Pulmonary artery endothelial cell (primary cell): ENCODE measurements at places on chromosomes 6 and 20.

- no peak for DNase-seq
Measured at GRCh38 chr20:889932-890463, 26.1 kb downstream of the ANGPT4 start.

DNA sequence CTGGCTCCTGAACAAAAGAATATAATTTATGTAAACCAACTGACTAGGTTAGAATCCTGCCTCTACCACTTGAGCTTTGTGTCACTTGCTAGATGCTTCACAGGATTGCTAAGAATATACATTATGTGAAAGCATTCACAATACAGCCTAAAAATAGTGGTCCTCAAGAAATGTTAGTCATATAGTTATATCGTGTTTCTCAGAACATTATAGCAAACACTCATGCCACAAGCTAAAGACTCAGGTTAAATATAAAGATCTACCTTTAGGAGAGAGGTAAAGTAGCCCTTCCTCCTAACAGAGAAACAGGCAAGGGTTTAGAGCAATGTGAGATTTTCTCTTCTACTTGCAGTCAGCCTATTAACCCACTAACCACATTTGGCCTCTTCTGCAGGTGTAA, 17.8 kb upstream of the ALDH8A1 start:
- DNase-seq: no peak

- DNase-seq: no peak
Measured at GRCh38 chr6:12032783-12033573, 20.9 kb downstream of the HIVEP1 start.

- DNase-seq: no peak
Measured at GRCh38 chr6:139640448-139640847, 266.0 kb upstream of the CITED2 start.

DNA sequence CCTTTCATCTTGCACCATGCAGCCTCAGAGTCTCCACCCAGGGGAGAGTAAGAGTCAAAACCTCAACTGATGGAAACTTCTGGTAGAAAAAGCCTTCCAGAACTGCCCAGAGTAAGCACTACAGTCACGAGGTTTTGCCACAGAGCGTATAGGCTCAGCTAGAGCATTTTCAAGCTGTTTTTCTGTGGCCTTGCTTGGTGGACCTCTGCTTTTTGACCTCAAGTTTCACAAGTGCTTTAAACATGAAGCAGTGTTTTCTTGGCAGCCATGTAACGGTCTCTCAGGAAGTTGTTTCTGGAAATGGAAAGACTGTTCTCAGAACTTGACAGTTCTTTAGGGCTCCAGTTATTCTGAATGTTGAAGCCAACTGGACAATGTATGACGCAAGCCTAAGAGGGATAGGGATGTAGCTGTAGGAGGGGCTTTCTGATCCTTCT, 146.5 kb downstream of the ZDHHC14 start:
- DNase-seq: peak; percentile 39

DNA sequence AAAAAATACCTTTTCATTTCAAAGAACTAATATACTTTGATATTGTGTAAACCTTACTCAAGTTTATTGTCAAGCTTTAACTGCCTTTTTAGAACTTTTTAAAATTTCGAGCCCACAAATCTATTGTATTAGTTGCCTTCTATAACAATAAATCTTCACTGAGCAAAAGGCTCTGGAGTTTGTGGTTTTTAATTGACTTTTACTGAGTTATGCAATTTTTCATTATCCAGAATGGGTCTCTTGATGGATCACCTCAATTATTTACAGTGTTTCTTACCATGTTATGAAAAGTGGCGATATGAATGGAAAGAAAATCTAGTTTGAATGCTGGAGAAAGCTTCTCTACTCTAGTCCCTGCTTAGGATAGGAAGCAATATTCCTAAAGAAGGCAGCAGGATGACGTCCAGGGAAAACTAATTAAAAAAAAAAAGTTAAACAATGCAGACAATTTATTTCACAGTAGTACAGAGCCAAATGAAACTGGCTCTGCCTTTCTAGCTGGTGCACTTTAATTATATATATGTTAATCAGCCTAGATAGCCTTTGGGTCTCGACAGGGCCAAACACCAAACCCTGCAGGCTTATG, 5.0 kb downstream of the ID4 start:
- no peak for DNase-seq

GRCh38 chr20:1892119-1892385, 3.2 kb upstream of the SIRPA start:
- DNase-seq: no peak

GRCh38 chr6:2488578-2488977, 243.2 kb upstream of the GMDS start:
- no peak for DNase-seq

GRCh38 chr6:119671105-119671504, 321.5 kb upstream of the MAN1A1 start:
- no peak for DNase-seq

GRCh38 chr20:15627501-15627903, 945.7 kb downstream of the KIF16B start:
- DNase-seq: no peak

GRCh38 chr20:44026647-44027342, 112.1 kb downstream of the TOX2 start:
- DNase-seq: no peak

GRCh38 chr20:25047766-25048165, 10.2 kb downstream of the ACSS1 start:
- no peak for DNase-seq

DNA sequence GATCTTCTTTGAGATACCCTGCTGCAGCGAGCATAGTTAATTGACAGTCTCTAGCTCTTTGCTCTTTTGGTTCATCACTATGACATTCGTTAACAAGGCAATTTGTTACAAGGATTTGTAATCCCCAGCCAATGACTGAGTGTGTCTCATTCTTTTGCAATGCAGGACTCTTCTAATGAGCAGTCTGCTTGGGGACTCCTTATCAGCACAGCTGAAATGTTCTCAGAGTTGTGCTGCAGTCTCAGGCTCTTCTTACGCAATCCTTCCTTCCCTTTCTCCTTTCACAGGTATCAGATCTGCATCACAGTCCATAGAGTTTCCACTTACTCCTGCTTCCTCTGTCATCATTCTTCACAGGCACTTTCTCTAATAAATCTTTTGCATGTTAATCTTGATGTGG, 161.2 kb upstream of the OGFRL1 start:
- DNase-seq: no peak

DNA sequence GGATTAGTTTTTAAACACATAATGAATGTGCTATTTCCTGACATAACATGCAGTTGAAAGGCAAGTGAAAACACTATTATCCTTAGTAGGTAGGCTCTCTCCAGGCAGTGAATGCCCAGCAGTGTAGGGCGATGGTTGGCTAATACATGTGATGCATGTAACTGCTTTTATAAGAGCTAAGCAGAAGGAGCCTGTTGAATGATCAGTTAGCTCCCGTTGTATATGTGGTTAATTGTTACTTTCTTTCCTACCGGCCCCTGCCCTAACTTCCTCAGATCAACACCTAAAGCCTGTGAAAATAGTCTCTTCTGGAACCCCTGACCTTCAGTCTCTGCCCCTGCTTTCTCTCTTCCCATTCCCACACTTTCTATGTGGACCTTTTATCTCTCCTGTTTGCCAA, 10.5 kb downstream of the SOX4 start:
- no peak for DNase-seq

GRCh38 chr6:47221565-47221964, 88.1 kb downstream of the TNFRSF21 start:
- DNase-seq: no peak
